Activated CD8-positive, alpha-beta T cell treated with anti-CD3 and anti-CD28 coated beads, Interleukin-2, amount 10 ng/mL, durations not matched to agents 7 days and 5 days (primary cell): ENCODE measurements at places on chromosomes 1 and 21. TPM values are rescaled to one million over a fixed set of nuclear protein-coding genes. Genes with fewer than 3 reads are reported as not detected.

DR1 gene
- total RNA-seq = 94.0 TPM

DNA sequence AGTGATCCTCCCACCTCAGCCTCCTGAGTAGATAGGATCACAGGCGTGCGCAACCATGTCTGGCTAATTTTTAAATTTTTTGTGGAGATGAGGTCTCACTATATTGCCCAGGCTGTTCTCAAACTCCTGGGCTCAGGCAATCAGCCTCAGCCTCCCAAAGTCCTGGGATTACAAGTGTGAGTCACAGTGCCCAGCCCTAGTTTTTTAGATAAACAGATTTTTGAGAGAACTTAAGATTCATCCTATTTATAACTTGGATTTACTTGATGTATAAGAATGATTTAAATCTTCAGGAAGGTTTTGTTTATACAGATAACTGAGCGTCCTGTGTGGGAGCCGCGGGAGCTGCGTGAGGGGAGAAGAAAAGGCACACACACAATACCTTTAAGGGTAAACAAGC, 26.2 kb downstream of the HEYL start:
- H3K4me1 ChIP-seq = peaks cover 4% of the 10 kb centered on the region
- no peak overlapping the region for H3K4me3 ChIP-seq
- H3K36me3 ChIP-seq = no peaks in the 10 kb centered on the region
- peaks cover 25% of the 10 kb centered on the region for H3K27me3 ChIP-seq
- H3K27ac ChIP-seq = no peak overlapping the region

GRCh38 chr1:204846546-204846945, 24.1 kb upstream of the NFASC start:
- H3K4me1 ChIP-seq = no peaks in the 10 kb centered on the region
- H3K36me3 ChIP-seq = no peaks in the 10 kb centered on the region
- no peak for DNase-seq
- peaks cover 10% of the 10 kb centered on the region for H3K27me3 ChIP-seq
- no peak overlapping the region for H3K4me3 ChIP-seq
- H3K27ac ChIP-seq = no peak overlapping the region

DNA sequence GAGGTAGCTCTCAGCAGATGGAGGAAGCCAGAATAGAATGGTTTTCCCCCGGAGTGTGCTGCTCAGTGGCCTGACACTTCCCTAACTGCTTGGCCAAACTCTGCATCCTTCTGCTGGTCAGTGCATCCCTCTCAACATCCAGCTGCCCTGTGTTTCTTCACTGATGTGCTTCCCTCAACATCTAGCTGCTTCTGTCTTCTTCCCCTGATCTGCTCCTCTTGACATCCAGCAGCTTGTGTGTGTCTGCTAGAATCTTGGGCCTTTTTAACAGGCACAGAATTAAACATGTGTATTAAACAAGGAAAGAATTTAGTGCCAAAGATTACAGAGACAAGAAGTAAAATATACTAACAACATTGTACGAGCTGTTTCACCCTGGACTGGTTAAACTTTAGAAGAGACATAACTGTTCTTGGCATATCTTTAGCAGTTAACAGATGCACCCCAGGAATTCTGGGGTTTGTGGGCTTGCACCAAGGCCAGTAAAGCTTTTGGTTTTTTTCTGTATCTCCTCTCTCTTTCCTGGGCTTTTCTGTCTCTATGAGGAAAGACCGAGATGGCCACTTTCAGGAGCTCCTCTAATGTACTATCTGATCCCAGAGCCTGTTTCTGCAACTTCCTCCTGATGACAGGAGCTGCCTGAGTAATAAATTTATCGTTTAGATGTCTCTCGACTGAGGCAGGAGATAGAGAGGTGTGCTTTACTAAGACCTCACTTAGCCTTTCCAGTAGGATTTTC, 34.8 kb upstream of the HSD3B1 start:
- H3K4me3 ChIP-seq = no peak overlapping the region
- H3K27me3 ChIP-seq = peaks cover 5% of the 10 kb centered on the region
- H3K4me1 ChIP-seq = peaks cover 3% of the 10 kb centered on the region
- DNase-seq = no peak
- no peak overlapping the region for H3K27ac ChIP-seq

- H3K36me3 ChIP-seq = peaks cover 14% of the 10 kb centered on the region
- H3K27ac ChIP-seq = no peak overlapping the region
- no peaks in the 10 kb centered on the region for H3K27me3 ChIP-seq
- H3K4me3 ChIP-seq = no peak overlapping the region
- DNase-seq = no peak
- H3K4me1 ChIP-seq = peaks cover 36% of the 10 kb centered on the region
Measured at GRCh38 chr1:229619614-229620013, 6.3 kb downstream of the TAF5L start.

BCAR3 gene
- 0.44 TPM for total RNA-seq

DNA sequence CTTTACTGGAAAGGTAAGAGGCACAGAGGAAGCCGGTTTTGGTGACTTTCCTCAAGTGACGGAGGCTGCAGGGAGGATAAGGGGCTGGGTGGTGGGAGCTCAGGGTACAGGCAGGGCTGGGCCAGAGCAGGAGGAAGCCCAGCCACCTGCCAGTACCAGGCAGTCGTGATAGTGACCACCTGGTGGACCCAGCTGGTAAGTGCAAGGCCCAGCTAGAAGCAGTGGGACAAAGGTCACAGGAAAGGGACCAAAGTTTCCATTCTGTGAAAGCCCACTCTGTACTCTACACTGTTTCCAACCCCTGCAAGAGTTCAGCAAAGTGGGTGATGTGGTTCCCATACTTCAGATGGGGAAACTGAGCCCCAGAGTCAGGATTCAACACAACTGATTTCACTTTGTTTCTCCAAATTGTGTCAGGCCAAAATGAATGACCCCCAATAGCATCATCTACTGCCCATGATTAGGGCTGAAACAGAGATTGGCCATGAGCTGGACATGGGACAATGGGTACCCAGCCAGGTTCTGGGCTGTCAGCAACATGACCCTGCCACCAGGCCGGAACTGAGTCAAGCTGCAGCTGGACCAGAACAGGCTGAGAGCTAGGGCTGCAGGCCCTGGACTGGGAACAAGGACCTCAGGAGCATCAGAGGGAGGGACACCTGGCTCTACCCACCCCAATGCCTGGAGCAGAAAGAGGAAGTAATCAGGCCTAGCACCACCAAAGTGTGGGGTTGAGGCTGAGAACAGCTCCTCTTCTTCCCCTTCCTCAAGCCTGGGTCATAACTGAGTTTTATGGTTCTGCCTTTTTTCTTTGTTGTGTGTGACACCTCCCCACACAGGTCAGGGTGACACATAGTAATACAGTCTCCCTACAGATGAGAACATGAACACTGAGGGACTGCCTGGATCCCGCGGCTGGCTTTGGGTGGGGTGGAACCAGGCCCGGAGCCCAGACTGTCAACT, 50.2 kb downstream of the KCNN3 start:
- H3K36me3 ChIP-seq = no peaks in the 10 kb centered on the region
- peaks cover 2% of the 10 kb centered on the region for H3K27me3 ChIP-seq
- no peak overlapping the region for H3K4me3 ChIP-seq

ARHGEF10L gene
- total RNA-seq = not detected

- no peak overlapping the region for H3K27ac ChIP-seq
- H3K4me3 ChIP-seq = no peak overlapping the region
- peaks cover 14% of the 10 kb centered on the region for H3K4me1 ChIP-seq
- peaks cover 28% of the 10 kb centered on the region for H3K36me3 ChIP-seq
- no peaks in the 10 kb centered on the region for H3K27me3 ChIP-seq
- no peak for DNase-seq
Measured at GRCh38 chr1:3879099-3879498, 21.0 kb downstream of the C1orf174 start.

DNA sequence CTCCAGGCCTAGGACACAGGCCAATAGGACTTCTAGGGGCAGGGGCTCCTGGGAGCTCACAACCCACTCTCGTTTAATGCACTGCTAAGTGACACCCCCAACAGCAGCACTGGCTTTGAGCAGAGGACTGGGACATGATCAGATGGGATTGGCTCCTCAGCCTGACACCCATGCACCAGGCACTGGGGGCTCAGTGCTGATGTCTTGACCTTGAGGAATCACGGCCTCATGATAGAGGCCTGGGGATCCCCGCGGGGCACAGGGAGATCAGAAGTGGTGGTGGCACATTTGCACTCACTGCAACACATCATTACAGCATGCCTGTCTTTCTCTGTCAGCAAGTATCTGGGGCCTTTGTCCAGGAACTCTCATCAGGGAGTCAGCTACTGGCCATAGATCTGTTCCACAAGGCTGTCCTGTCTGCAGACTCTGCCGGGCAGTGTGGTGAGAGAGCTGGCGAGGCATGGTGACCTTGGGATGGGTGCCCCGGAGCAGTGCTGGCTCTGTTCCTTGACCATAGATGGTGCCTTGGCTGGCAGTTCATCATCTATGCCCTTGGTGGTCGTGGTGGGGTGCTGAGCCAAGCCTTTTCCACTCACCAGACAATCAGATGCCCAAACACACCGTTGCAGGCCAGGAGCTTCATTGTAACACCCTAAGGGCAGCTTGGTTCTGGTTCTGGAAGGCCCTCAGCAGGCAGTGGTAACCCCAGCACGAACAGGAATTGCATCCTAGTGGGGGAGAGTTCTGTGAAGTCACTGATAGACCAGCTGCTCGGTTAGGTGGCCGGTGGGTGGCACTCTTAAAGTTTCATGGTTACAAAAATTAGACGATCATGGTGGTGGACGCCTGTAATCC, 22.2 kb upstream of the PARP1 start:
- H3K4me3 ChIP-seq = no peak overlapping the region
- H3K4me1 ChIP-seq = peaks cover 24% of the 10 kb centered on the region
- peaks cover 2% of the 10 kb centered on the region for H3K27me3 ChIP-seq
- H3K36me3 ChIP-seq = no peaks in the 10 kb centered on the region
- DNase-seq = no peak

DNA sequence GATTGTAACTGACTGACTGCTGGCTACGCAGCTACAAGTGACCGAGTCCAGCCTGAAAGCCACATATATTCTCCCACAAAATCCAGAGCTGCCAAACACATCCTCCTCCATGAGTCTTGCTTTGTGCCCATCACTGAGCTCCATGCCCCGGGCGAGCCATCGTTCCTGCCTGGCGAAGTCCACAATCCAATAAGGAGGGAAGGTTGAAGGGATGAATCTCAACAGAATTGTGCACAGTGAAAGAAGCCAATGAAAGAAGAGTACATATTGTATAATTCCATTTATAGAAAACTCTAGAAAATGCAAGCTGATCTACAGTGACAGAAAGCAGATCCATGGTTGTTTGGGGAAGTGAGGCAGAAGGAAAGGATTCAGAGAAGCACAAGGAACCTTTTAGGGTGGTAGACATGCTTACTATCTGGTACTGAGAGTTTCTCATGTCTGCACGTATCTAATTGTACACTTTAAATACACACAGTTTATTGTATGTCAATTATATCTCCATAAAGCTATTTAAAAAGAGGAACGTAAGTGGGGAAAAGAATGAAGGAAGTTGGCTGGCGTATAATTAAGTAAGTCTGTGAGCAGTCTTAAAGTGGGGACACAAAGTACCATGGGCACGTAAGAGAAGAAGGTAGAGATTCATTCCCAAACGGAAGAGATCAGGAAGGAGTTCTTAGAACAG, 115.9 kb upstream of the JUN start:
- no peaks in the 10 kb centered on the region for H3K27me3 ChIP-seq
- no peak for DNase-seq
- no peaks in the 10 kb centered on the region for H3K36me3 ChIP-seq
- H3K4me1 ChIP-seq = peaks cover 29% of the 10 kb centered on the region
- no peak overlapping the region for H3K27ac ChIP-seq

IGSF3 gene
- 0.11 TPM for total RNA-seq

GRCh38 chr1:155039308-155039669, 5.7 kb downstream of the DCST1 start:
- H3K36me3 ChIP-seq = no peaks in the 10 kb centered on the region
- no peak overlapping the region for H3K27ac ChIP-seq
- DNase-seq = no peak
- peaks cover 21% of the 10 kb centered on the region for H3K27me3 ChIP-seq
- no peak overlapping the region for H3K4me3 ChIP-seq

DNA sequence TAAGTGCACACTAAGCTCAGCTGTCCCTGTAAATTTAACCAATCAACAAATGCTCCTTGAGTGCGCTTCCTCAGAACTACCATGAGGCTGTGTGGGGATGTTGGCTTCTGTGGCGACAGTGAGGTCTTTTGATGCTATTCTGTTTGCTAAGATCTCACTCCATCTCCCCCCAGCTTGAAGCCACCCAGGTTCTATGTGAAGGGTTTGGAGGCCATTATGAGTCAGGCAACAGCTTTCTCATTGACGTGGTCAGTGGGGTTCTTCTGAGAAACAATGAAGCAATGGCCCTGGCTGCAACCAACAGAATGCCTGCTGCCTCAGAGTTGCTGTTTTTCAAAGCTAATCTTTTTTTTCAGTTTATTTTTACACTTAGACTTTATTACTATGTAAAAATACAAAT, 205.5 kb downstream of the PTBP2 start:
- DNase-seq = peak; percentile 60
- H3K27ac ChIP-seq = no peak overlapping the region
- peaks cover 8% of the 10 kb centered on the region for H3K4me1 ChIP-seq
- no peaks in the 10 kb centered on the region for H3K36me3 ChIP-seq
- no peaks in the 10 kb centered on the region for H3K27me3 ChIP-seq
- H3K4me3 ChIP-seq = no peak overlapping the region

DMRTA2 gene
- not detected for total RNA-seq

- DNase-seq = no peak
- no peaks in the 10 kb centered on the region for H3K27me3 ChIP-seq
- peaks cover 31% of the 10 kb centered on the region for H3K4me1 ChIP-seq
- H3K36me3 ChIP-seq = peaks cover 22% of the 10 kb centered on the region
- no peak overlapping the region for H3K27ac ChIP-seq
Measured at GRCh38 chr1:156765666-156766065, 1.7 kb upstream of the PRCC start.

DNA sequence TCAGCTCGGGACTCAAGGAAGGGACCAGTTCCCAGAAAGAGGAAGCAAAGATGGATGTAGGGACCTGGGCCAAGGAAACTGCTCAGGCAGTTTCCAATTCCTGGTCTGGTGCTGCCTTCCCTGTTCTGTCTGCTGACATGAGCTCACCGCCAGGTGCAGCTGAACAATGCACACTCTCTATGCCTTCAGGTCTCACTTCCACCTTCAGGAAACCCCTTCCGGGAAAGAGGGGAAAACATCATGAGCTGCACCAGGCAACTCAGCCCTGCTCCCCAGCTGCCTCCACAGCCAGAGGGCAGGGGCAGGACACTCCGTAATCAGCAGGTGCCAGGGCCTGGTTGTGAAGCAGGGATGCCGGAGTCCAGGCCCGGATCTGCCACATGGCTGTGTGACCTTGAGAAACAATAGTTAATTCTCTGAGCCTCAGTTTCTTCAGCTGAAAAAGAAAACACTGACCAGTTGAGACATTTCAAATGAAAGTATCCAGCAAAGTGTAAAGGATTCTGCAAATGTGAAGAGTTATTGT, 27.8 kb downstream of the SMIM12 start:
- H3K36me3 ChIP-seq = no peaks in the 10 kb centered on the region
- no peak overlapping the region for H3K27ac ChIP-seq
- H3K27me3 ChIP-seq = no peaks in the 10 kb centered on the region
- DNase-seq = no peak
- no peaks in the 10 kb centered on the region for H3K4me1 ChIP-seq

DNA sequence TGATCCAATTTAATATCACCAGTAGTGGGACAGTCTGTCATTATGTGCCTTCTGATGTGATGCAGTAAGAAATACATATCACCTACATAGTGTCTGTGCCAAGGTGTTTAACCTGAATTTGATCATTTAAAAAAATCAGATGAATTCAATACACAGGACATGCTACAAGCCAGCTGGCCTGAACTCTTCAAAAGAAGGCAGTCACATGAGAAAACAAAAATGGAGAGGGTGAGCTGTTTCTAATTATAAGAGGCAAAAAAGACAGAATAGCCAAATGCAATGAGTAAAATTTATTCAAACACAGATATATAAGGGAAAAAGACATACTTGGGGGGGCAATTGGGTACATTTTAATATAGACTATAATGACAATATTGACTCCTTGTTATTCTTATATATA, 66.5 kb downstream of the ST3GAL3 start:
- H3K4me1 ChIP-seq = peaks cover under 1% of the 10 kb centered on the region
- peaks cover 31% of the 10 kb centered on the region for H3K36me3 ChIP-seq
- DNase-seq = no peak
- H3K4me3 ChIP-seq = no peak overlapping the region
